Kidney tubule cell (primary cell): ENCODE measurements at places on chromosomes 2 and 18.

DNA sequence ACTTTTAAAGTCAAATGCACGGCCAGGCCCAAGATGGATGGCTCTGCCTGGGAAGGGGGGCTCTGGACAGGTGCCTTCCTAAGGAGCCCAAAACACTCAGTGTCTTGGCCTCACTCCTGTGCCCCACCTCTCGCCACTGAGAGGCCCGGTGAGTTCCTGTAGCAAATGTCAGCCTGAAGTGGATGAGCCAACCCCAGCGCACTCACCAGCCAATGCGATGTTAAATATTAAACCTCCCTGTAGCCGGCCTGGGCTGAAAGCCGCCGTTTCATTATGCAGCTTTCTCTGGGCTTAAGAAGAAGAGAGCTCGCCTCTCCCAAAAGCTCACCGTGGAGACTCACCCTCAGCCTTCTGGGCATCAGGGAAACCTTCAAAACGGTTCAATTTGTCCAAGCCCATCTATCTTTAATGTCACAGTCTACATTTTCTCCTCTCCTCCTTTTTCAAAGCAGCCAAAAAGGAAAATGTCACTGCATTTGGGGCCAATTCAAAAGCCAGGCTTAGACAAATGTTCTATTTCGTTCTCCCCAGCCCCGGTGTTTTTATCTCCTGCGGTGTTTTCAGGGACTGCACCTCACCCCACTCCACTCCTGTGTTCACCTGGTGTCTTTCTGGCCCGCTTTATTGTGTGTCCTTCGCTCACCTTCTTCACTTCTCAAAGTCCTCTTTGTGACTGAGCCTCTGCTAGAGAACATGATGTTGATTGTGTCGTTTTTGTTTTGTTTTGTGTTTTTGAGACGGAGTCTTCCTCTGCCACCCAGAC lies 124.0 kb downstream of the NRP2 start:
- peak; percentile 83 for DNase-seq

GRCh38 chr18:68865503-68865902 lies 67.6 kb downstream of the CCDC102B start:
- DNase-seq: no peak

DNA sequence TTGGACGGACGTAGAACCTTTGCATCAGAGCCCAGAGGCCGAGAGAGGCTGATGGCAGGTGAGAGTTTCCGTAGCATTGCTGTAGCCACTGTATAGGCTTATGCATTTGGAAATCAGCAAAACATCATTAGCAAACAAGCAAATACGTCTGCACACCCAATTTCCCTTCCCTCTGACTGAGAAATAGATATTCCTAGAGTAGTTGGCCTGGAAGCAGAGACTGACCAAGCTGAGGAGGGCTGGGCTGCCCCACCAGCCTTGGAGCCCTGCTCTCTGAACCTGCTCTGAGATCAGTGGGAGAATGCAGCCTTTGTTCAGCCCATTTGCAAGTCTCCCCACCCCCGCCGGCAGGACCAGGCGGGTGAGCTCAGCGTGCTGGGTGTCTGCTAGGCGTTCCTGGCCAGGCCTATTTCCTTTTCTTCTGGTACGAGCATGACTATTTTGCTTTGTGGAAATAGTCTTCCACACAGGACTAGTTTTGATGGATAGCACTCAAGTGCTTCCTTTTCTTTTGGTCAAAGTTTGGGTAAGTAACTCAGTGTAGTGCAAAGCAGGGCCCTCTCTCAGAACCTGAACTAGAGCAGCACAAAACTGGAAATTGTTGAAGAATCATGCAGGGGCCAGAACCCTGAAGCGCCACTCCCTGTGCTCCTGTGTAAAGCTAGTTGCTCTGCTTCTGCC lies 21.9 kb upstream of the RNF149 start:
- DNase-seq: peak; percentile 38

GRCh38 chr2:226398580-226398979 lies 401.0 kb downstream of the IRS1 start:
- no peak for DNase-seq

DNA sequence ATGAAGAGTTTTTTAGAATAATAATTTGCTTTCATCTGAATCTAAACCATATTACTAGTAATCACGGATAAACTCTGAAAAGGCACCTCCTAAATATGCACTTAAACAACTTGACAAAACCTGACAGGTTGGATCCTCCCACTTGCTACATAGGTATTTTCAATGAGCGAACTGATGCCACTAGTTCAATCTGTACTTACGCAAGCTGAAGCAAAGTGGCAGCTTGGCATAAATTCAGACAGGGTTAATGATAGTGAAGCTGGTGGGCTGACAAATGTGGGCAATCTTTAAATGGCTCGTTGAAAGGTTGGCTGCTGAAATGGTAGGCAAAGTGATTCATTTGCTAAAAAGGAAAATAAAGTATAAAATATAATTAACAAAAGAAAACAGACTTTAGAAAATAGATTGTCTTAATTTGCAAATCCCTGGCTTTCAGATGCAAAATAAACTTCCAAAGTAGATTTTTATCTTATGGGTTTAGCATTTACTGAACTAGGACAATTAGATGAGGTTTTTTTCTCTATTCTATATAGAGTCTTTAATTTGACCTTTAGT lies 1713.5 kb upstream of the SLC39A10 start:
- DNase-seq: no peak

DNA sequence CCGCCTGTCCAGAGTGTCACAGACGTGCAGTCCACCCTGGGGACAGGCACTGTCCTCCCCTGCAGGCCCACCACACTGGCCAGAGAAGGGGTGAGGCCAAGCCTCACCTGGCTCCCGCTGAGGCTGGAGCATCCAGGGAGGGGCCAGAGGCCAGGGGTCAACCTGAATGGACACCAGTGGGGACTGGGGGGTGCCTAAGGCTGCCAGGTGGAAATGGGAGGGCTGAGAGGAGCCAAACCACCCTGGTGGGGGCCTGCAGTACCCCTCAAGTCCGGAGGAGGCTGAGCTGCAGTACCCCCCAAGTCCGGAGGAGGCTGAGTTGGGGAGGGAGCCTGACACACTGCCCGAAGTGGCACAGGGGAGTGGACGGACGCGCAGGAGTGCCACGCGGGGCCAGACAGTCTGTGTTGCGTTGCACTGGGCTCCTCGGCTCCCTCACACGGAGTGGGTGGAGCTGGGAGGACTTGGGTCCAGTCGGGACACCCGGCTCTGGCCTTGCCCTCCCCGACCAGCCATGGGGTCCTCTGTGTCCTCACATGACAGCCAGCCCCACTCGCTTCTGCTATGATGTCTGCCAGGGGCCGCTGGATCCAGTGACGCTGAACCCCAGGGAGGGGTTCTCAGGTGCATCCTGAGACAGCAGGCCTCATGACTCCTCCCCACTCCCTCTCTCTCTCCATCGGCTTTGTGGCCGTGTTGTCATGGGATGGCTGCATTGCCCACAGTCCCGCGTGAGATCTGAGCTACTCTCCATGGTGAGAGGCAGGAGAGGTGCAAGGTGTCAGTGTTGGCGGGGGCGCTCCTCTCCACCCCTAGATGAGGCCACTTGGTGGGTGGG lies 22.3 kb upstream of the GPC1 start:
- no peak for DNase-seq

DNA sequence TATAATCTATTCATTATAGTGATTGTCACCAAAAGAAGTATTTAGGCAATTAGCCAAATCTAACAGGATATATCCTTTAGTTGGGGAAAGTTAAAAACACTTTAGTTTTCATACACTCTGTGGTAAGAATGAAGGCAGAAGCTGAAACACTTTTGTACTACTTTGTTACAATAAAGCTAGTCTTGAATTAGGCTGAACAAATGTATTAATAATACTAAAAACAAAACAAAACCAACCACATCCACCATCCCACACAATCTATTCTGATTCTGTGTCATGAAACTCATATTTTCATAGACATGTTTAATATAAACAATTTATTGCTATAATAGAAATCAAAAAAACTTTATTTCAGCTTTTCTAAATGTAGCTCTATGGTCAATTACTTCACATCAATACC lies 508.8 kb downstream of the ZEB2 start:
- DNase-seq: no peak

GRCh38 chr18:59743566-59743965 lies 46.3 kb upstream of the CCBE1 start:
- DNase-seq: no peak

DNA sequence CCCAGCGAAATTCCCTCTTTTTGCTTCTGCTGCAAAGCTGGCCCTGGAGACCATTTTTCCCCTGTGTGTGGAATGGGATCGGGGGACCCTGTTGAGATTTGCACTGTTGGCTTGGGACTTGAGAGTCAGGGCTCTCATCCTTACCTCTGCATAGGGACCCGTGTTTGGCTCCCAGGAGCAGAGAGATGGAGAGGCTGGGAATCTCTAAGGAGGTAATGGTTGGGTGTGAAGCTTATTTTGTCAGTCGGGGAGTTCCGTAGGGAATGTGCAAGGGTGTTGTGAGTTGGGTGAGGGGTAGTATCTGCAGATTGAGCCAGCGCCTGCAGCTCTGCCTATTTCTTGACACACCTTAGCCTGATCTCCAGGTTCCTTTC lies 4.5 kb downstream of the GATA6 start:
- no peak for DNase-seq

- DNase-seq: no peak
These were observed 237.6 kb upstream of the APCDD1 start for GRCh38 chr18:10216791-10217190.
